ENCODE measurements at places on chromosomes 12 and 14.
A peak's percentile ranks its signal among the peaks of the same experiment; 100 is the strongest.

DNA sequence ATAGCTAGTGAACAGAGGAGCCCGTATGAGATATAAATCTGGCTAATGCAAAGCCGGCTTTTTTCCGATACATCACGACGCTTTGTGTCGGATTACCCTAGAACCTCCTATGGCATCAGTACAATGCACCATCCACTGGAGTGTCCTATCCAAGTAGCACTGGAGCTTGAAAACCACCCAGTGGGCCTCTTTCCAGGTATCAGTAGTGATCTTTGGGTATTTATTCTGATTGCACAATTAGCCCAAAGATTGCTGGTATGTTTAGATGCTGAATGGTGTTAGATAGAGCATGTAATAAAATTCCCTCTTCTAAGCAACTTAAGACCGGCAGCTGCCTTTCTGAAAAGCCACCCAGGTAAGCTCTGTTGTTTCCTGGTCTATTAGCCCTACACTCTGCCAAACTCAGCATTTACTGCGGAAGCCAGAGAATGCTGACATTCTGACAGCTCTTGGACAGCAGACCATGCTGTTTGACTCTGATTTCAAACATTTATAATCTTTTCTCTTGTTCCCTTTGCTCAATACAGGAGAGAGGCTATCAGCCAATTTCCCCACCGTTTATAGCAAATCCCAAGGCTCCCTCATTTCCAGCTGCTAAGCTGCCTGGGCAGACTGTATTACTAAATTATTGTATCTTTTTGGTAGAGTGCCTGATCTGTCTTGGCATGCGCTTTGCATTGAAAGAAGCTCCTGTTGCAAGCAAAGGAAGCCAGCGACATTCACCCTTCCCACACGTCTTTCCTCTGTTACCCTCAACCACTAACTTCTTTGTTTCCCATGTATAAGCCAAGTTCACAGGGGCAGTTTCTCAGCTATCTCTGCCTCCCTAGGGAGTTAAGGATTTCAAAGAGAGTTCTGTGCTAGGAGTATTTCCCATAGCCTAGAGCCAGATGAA lies 388.3 kb upstream of the GARIN6 start:
- DNase-seq: no peak

DNA sequence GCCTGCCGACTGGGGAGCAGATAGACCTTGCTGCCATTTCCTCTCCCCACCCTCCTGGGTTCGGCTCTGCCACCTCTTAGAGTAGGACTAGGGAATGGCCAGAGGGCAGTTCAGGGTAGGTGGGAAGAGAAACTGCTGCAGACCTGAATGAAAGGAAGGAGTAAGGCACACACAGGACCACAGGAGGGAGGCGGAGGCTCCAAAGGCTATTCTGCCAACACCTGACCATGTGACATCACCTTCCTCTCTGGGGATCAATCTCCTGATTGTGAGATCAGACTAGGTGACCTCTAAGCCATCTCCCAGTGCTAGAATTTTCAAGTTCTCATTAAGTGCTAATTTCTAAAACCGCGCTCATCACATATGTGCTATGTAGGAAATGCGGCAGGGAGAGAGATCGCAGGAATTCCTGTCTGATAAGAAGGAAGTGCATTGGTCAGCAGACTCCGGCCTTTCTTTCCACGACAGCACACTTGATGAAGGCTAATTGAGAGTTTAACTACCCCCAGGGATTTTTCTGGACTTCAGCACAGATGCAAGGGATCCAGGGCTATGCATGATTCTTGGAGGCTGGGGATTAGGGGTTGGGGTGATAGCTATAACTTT lies 11.5 kb upstream of the TSPAN11 start:
- DNase-seq: no peak

DNA sequence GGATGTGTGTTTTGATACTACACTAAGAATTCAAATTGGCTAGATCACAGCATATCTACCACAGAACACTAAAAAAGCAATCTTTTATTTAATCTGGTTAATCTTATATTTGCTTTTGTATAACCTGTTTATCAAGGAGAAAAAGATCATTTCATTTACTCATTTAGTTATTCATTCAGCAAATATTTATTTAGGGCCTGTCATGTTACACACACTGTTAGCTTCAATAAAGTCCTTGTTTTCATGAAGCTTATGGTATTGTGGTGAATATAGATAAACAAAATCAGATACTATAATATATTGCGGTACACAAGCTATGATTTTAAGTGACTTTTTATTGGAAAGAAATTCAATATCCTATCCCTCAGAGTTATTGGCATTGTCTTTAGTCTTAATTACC lies 350.8 kb downstream of the LRFN5 start:
- no peak for DNase-seq

- DNase-seq: no peak
Measured at GRCh38 chr14:23951590-23952201, 1.9 kb upstream of the DHRS4 start.

GRCh38 chr12:46754550-46754949 lies 71.2 kb downstream of the SLC38A4 start:
- no peak for DNase-seq

DNA sequence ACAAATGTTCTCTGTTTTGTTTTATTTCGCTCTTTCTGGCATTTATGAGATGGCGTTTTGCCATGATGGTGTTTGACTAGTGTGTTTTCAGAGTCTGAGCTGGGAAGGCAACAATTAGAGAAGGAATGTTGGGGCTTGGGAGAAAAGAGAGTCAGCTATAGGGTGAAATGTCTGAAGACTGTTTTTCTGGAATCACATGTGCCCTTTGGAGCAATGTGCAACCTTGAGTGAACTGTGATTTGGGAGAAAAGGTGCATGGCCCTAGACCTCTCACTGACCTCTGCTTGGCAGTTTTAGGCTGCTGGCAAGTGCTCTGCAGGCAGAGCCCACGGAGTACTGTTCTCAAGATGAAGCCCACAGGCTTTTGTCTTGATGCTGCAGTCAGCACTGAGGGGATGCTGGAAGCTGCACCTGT lies 379.9 kb upstream of the PDE3A start:
- DNase-seq: no peak

- peak; percentile 17 for DNase-seq
Measured at GRCh38 chr12:117098361-117099217, 627 bp downstream of the TESC start.

DNA sequence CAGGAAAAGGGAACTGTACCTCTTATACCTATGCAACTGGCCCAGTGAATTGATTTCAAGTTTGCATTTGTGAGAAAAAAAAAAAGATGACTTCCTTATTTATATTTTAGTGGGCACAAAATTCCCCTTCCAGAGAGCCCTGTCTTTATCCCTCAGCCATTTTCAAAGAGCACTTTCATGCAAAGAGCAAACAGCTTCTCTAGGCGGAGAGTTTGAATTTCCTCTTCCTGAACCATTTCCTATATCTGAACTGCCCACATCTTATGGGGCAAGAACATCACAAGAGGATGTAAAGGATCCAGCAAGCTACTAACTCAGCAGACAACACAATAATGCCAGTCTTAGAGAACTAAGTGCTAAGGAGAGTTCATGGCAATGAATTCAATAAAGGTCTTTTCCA lies 22.3 kb upstream of the PLXNC1 start:
- DNase-seq: no peak

DNA sequence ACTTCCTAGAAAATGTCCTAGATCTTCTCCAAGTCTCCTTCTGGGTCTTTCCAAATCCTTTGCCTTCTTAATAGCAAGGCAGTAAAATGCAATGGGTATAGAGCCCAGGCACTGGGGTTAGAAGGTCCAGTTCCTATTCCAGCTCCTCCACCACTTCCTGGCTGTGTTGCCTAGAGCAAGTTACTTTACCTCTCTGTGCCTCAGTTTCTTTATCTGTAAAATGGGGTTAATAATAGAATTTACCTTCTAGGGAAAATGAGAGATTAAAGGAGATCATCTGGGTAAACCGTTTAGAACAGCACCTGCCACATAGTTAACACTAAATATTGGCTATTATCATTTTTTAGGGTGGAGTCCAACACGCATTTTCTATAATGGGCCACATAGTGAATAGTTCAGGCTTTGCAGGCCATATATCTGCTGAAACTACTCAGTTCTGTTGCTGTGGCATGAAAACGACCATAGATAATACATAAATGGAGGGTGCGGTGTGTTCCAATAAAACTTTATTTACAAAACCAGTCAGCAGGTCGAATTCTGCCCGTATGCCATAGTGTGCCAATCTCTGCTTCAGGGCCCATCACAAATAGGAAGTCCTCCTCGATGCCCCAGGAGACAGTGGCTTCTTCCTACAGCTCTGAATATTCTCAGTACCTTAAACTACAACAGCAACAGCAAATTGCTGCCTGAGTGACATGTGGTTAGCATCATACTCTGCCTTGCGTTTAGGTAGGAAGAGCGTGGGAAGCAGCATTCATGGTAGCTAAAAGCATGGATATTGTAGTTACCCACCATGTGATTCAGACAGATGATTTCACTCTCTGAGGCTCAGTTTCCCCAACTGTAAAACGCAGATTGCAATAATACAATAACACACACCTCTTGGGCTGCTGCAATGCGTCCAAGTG lies 60.9 kb downstream of the SVOP start:
- no peak for DNase-seq

DNA sequence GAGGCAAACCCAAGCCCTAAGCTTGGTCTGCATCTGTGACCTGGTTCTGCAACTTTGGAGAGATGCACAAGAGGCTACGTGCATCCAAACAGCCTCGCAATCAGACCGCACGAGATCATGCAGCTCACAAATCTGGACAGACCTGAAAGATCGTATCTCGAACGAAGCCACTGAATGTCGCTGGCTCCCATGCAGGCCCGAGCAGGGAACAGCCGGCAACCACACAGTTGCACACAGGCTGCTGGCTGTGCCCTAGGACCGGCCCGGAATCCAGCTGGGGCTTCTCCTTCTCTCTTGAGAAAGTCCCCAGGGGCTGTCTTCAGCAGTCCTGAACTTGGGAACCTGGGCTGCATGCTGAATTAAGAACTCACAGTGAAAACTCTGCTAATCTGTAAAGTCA lies 27.9 kb downstream of the WNT5B start:
- DNase-seq: no peak

DNA sequence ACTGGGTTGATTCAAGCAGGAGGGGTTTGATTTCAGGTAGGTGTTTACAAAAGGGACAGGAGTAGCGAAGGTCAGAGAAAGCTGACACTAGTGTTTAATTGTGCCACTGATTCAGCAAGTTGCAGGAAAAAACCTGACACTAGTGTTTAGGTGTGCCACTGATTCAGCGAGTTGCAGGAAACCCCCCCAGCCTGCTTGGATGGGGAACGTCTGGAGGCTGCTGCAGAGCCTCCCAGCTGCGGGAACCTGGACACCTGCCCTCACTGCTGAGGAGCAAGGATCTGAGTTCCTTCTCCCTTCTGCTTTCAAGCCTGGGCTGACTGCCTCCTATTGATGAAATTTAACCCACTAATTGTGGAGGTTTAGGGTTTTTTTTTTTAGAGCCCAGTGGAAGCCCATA lies 84.2 kb downstream of the AVPR1A start:
- DNase-seq: no peak

- no peak for DNase-seq
Measured at GRCh38 chr14:76391981-76392690, 16.2 kb downstream of the ESRRB start.

DNA sequence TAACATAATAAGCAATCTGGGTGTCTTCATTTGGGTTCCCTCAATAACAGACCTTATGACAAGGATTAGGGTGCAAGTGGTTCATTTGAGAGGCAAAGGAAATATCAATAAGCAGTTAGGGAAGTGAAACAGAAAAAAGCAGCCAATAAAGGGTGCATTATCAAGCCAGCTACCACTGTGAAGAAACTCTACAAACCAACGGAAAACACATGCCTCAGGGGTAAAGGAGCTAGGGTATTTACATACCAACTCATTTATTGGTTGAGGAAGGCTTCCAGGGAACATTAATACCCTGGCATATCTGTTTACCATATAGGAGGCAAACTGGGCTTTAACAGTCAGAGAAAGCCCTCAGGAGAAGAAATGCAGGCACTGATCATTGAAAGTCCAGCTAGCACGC lies 22.7 kb upstream of the IFNG-AS1 start:
- DNase-seq: no peak

DNA sequence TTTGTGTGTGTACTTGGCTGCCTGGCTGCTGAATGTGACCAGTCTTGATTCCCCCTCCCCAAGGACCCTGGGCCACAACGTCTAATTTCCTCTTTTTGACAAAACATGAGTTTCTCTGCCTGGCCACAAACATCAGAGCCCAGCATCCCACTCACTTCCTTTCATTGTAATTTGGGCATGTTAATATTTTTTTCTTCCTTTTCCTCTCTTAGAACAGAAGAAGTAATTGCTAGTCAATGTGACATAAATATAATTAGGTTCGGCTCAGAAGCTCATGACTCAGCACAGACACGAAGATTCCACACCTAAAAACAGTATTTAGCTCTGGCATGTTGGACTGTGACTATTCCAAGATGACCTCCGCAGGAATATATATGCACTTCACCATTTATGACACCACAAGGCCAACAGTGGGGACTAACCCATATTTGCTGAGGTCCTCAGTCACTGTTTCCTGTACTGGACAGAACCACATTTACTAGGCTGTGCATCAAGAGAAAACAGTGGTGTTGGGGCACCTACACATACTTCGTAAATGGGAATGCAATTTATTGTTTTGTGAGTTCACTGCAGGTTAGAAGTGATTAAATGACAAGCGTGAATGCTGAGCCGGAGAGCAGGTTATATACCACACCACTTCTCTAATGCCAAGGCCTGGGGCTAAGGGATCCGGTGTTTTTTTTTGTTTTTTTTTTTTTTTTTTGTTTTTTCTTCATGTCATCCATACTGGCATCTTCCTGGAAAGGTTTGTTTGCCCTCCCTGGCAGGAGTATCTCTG lies 4.2 kb downstream of the GSG1 start:
- no peak for DNase-seq

DNA sequence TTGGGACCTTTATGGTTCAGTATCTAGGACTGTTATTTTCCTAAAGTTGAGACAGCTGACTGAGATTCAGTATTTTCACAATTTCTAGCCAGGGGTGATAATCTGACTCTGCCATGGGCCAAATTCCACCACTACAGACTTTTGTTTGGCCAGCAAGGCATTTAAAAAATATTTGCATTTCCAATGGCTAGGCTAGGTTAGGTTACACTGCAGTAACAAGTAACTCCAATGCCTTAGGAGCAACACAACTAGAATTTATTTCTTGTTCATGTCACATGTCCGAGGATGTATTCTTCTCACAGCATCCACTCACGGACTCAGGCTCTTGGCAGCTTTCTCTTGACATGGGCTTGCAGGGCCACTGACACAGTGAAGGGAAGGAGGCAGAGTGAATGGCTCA lies 83.0 kb downstream of the CPSF2 start:
- DNase-seq: no peak

- peak; percentile 8 for DNase-seq
Measured at GRCh38 chr14:77616133-77616453, 344 bp downstream of the SPTLC2 start.

DNA sequence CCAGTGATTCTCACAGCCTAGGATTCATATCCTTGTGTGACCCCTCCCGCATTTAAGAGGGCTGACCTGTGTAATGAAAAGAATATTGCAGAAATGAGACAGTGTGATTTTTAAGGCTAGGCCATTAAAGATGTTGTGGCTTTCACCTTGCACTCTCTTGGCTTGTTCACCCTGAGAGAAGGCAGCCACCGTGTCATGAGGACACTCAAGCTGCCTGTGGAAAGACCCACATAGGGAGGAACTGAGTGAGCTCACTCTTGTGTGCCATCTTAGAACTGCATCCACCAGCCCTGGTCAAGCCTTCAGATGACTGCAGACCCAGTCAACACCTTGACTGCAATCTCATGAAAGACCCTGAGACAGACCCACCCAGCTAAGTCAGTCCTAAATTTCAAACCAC lies 46.3 kb upstream of the TMPO start:
- DNase-seq: no peak

- no peak for DNase-seq
Measured at GRCh38 chr12:128820723-128821432, 2.9 kb downstream of the SLC15A4 start.

Measured in activated T-helper 1 cell treated with anti-CD3 and anti-CD28 coated beads, Interleukin-12 subunit alpha, Interleukin-12 subunit beta, Interleukin-2, Interleukin-4 antibody, amounts not matched to agents 30 ng/mL and 10 ng/mL and 1 ng/mL, durations not matched to agents 14 hours and 24 hours and 36 hours (primary cell).